ENCODE measurements at places on chromosomes 4 and X. TPM values are rescaled to one million over a fixed set of nuclear protein-coding genes. Genes with fewer than 3 reads are reported as not detected.

DNA sequence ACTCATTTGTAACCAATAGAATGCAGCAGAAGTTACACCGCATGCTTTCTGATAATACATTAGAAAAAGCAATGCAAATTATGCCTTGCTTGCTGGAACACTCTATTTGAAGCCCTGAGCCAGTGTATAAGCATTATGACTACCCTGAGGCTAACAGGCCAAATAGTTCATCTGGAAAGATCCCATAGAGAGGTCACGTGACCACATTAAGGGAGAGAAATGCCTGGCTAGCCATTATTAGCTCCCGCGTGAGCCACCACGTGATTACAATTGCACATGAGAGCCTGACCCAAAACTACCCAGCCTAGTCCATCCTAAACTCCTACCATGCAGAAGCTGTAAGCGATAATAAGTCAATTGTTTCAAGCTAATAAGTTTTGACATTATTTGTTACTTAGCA is 472.9 kb upstream of the GALNTL6 start:
- H3K27me3 ChIP-seq: no peaks in the 10 kb centered on the region
- H3K27ac ChIP-seq: no peak overlapping the region

- no peaks in the 10 kb centered on the region for H3K36me3 ChIP-seq
- no peak for DNase-seq
- no peak overlapping the region for H3K27ac ChIP-seq
- no peak overlapping the region for H3K4me3 ChIP-seq
These were observed 119.3 kb upstream of the STS start for GRCh38 chrX:7028246-7028645.

DNA sequence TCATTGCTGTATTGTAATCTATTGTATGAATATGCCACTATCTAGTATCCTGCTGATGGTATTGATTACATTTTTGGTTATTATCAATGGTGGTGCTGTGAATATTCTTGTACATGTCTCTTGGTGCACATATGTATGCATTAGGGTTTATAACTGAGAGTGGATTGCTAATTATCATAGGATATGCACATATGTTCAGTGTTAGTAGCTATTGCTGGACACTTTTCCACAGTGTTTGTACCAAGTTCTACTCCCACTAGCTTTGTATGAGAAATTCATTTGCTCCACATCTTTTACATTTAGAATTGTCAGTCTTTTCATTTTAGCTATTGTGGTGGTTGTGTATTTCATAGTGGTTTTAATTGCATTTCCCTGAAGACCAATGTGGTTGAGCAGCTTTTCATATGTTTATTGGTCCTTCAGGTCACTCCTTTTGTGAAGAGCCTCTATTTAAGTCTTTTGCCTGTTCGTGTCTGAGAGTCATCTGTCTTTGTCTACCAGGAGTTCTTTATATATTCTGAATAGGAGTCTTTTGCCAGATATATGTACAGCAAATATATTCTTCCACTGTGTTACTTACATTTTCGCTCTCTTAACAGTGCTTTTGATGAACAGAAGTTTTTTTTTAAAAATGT is 87.1 kb downstream of the TBC1D19 start:
- H3K27ac ChIP-seq: no peak overlapping the region
- no peaks in the 10 kb centered on the region for H3K4me1 ChIP-seq
- no peaks in the 10 kb centered on the region for H3K36me3 ChIP-seq
- H3K27me3 ChIP-seq: no peaks in the 10 kb centered on the region
- no peak for DNase-seq

MFSD8 gene
- total RNA-seq: 17.8 TPM

CSAG1 gene
- not detected for total RNA-seq

DNA sequence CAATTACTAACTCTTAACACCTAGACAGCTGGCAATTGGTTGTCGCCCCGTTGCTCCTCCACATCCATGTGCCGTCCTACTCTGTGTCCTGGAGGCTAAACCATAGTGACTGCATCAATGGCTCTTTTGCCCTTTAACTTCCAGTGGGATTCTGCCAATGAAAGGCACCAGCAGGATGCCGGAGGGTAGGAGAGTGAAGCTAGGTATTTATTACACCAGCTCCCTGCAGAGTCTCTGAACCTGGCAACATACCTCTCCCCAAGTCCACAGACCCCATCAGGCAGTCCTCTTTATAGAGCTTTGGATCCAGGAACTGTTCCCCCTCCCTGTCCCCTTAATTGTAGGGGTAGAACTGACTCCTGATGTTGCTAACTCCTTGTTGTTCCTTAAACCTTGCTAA is 426.8 kb downstream of the HNRNPD start:
- no peak overlapping the region for H3K4me3 ChIP-seq
- no peaks in the 10 kb centered on the region for H3K36me3 ChIP-seq
- H3K27ac ChIP-seq: no peak overlapping the region

PTTG2 gene
- total RNA-seq: not detected

DNA sequence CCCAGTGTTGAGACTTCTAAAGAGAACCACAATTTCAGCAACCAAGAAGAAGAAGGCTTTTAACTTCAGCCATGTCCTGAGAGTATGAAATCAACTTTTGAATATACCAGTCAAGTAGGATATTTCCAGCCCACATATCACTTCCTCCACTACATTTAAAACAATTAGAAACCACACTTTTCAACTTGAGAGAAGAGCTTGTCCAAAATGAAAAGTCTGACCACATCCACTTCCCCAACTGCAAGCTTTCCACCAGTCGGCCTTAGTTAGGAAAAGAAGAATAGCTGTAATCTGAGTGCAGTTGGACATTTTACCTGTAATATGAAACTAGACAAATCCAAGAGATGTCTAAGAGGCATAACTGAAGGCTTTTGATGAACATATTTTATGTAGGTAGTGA is 101.9 kb upstream of the SLC7A11 start:
- no peak overlapping the region for H3K4me3 ChIP-seq
- no peak for DNase-seq
- no peaks in the 10 kb centered on the region for H3K4me1 ChIP-seq

DNA sequence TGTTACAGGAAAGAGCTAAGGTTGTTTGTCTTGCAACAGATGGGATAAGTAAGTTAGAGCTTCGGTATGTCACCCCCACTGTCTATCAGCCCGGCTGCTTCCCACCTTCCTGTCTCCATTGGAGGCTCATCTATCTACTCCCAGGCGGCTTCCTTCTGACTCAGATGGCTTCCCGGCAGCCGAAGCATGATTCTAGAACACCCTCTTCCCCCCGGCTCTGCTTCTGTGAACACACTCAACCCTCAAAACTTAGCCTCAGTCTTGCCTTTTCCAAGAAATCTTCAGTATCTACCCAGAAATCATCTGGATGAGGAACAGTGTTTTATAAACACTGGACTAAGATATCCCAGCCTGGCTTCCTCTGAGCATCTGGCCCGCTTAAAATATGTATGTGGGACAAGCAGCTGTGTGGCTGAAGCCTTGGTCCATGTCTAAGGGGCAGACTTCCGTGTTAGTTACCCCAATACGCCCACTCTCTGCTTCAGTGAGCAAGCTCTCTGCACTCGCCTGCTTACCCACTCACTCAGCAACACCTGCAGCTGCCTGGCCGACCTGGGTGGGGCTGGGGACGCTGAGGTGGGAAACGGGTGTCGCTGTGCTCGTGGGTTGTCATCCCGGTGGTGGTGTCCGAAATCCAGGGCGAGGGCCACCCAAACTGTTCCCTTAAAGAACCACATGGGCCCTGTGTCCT is 12.0 kb upstream of the SLC2A9 start:
- no peaks in the 10 kb centered on the region for H3K27me3 ChIP-seq
- no peak overlapping the region for H3K4me3 ChIP-seq
- DNase-seq: no peak
- no peaks in the 10 kb centered on the region for H3K36me3 ChIP-seq
- H3K27ac ChIP-seq: no peak overlapping the region

GRCh38 chr4:1094336-1094690 is 19.1 kb downstream of the RNF212 start:
- H3K27ac ChIP-seq: no peak overlapping the region
- H3K27me3 ChIP-seq: no peaks in the 10 kb centered on the region
- H3K4me3 ChIP-seq: no peak overlapping the region
- no peaks in the 10 kb centered on the region for H3K4me1 ChIP-seq

GAGE12G gene
- not detected for total RNA-seq

DNA sequence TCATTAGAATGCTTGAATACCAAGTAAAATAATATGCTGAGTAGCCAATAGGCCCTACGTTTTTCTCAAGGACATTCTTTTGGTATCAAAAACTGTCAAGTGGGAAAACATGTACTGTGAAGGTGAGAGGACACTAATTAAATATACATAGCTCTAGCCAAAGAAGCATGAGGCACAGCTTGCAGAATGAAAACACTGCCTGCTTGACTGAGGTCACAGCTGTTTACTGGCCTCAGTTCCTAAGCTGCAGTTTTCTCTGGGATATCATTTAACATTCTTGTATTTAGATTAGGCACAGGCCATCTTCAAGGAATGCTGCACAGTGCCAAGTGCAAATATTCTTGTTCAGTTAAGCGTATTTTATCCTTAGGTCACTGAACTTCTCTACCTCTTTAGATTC is 78.6 kb downstream of the NAP1L3 start:
- no peak for DNase-seq
- H3K27me3 ChIP-seq: no peaks in the 10 kb centered on the region
- no peaks in the 10 kb centered on the region for H3K4me1 ChIP-seq
- H3K36me3 ChIP-seq: no peaks in the 10 kb centered on the region

GRCh38 chr4:162715401-162715800 is 451.3 kb downstream of the NAF1 start:
- no peak overlapping the region for H3K4me3 ChIP-seq
- H3K27me3 ChIP-seq: no peaks in the 10 kb centered on the region
- H3K36me3 ChIP-seq: no peaks in the 10 kb centered on the region
- H3K4me1 ChIP-seq: no peaks in the 10 kb centered on the region

GRCh38 chrX:150012647-150013381 is 74.5 kb upstream of the EOLA2 start:
- H3K4me3 ChIP-seq: no peak overlapping the region
- no peak overlapping the region for H3K27ac ChIP-seq
- no peak for DNase-seq
- H3K36me3 ChIP-seq: no peaks in the 10 kb centered on the region
- H3K4me1 ChIP-seq: no peaks in the 10 kb centered on the region
- H3K27me3 ChIP-seq: no peaks in the 10 kb centered on the region

DNA sequence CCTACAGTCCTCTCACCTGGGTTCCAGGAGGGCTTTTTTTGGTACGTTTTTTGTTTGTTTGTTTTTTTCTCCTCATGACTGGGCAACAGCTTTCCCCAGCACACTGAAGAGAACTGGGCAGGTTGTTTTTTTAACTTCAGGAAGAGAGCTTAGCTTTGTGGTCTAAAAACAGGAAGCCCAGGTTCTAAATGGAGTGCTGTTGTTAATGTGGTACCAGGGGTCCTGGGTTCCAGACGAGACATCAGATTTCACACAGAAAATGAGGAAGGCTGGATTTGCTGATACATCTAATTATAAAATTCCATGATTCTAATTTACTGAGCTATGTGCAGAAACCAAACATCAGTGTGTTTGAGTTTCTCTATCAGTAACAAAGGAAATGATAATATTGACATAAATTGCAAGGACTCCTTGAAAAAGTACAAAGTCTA is 4.2 kb downstream of the MYOZ2 start:
- no peaks in the 10 kb centered on the region for H3K27me3 ChIP-seq
- no peaks in the 10 kb centered on the region for H3K36me3 ChIP-seq
- no peak overlapping the region for H3K27ac ChIP-seq
- peaks cover 29% of the 10 kb centered on the region for H3K4me1 ChIP-seq

DNA sequence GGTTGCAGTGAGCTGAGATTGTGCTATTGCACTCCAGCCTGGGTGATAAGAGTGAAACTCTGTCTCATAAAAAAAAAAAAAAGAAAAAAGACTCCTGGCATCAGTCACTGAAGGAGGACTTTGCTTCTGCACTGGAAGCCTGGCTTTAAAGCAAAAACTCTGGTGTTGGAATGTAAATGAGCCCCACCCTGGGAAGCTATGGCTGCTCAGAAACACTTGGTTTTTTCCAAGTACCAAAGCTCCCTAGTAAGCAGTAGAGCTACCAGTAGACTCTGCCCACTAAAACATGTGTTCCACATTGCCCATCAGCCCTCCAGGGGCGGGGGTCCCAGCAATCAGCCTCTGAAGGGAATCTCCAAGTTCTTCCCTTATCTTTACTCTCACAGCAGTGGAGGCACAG is 154.4 kb downstream of the SHROOM3 start:
- H3K4me1 ChIP-seq: no peaks in the 10 kb centered on the region
- no peak for DNase-seq
- no peak overlapping the region for H3K27ac ChIP-seq

RAPGEF2 gene
- 34.3 TPM for total RNA-seq

- H3K27me3 ChIP-seq: no peaks in the 10 kb centered on the region
- H3K36me3 ChIP-seq: peaks cover 14% of the 10 kb centered on the region
- peaks cover 5% of the 10 kb centered on the region for H3K4me1 ChIP-seq
- no peak overlapping the region for H3K4me3 ChIP-seq
- DNase-seq: no peak
- H3K27ac ChIP-seq: no peak overlapping the region
These were observed 38.0 kb upstream of the SPON2 start for GRCh38 chr4:1210241-1210841.

DNA sequence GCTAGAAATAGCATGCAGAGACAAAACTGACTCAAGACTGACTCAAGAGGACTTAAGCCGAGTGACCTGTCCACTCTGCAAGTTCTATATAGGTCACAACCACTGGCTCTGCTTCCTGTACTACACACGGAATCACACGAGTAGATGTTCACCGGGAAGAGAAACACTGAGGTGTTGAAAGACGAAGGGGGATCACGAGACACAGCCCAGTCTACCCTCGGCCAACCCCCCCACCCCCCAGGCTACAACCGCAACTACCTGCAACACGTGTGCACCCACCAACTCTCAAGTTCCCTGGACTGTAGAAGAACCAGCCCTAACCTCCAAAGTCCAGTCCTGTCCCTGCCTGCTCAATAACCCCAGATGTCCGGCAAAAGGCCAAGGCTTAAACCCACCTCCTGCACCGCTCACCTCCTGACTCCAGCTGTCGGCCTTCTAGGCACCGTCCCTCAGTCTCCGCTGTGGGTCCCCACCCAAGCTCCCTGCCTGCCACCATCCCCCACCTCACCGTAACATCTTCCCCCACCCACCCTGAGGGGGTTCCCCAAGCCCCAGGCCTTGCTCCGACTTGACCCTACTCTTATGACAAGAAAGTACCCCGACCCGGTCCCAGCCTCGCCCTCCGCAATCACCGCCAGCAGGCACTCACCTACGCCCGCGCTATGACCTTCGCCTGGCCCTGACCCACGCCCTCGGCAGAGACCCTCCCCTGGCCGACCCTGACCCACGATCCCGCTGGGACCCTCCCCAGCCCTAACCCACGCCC is 739 bp downstream of the GAK start:
- peaks cover 42% of the 10 kb centered on the region for H3K4me1 ChIP-seq
- no peaks in the 10 kb centered on the region for H3K36me3 ChIP-seq
- peak overlapping the region; percentile 82 for H3K4me3 ChIP-seq
- peak overlapping the region; percentile 96 for H3K27ac ChIP-seq
- no peaks in the 10 kb centered on the region for H3K27me3 ChIP-seq

- H3K36me3 ChIP-seq: no peaks in the 10 kb centered on the region
- no peak for DNase-seq
- H3K27me3 ChIP-seq: no peaks in the 10 kb centered on the region
These were observed 207.6 kb upstream of the SLITRK2 start for GRCh38 chrX:145609951-145610511.

DNA sequence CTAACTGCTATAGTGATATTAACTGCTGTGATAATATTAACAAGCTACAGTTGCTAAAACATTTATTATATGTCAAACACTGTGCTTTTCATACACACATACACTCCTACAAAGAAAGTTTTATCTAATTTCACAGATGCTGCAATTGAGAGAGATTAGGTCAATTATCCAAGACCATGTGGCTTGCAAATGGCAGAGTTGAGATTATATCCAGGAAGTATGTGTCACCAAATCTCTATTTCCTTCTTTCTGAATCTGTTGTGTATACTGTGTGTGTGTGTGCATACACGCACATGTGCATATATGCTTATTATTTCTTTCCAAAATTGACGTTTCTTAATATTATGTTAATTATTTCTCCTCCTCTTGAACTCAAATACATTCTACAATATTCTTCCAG is 775.9 kb upstream of the FTHL17 start:
- no peak overlapping the region for H3K4me3 ChIP-seq
- no peaks in the 10 kb centered on the region for H3K36me3 ChIP-seq
- no peaks in the 10 kb centered on the region for H3K27me3 ChIP-seq
- H3K4me1 ChIP-seq: no peaks in the 10 kb centered on the region
- no peak for DNase-seq
